BJ (cell line): ENCODE measurements at places on chromosomes 1 and 21. TPM values are rescaled to one million over a fixed set of nuclear protein-coding genes. Genes with fewer than 3 reads are reported as not detected.

GRCh38 chr1:109864930-109865612, 45.6 kb upstream of the CSF1 start:
- DNase-seq, result peak; percentile 34

GRCh38 chr1:12407050-12407961, 177.5 kb downstream of the VPS13D start:
- DNase-seq, result peak; percentile 77

DNA sequence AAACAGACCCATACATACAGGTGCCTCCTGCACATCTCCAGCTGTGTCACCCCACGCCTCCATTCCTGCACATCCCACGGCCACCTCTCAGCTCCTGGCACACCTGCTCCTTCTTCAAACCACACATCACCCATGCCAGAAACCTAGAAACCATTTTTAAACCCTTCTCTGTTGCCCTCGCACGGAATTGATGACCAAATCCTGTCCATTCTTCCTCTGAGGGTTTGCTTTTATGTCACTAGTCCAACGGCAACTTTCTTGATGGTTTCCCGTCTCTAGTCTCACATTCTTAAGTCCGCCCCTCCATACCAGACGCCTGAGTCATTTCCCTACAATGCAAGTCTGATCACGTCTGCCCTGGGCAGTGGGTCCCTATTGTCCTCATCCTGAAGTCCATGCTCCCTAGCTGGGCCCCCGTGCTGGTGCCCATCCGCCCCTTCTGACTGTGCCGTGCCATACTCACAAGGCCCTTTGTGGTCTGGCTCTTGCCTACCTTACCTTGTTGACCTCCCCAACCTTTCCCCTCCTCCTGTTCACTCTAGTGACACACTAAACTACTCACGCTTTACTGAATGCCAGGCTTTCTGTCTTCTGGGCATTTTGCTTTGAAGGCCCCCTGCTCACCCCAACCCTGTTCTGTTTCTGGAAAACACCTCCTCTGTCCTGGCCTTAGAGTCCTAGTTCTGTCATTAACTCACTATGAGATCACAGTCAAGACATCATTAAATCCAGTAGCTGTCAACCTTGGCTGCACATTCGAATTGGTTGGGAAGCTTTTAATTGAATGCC, 17.6 kb downstream of the SLC2A1 start:
- peak; percentile 94 for DNase-seq

- no peak for DNase-seq
These were observed 122.9 kb downstream of the ROR1 start for GRCh38 chr1:63896755-63897154.

DNA sequence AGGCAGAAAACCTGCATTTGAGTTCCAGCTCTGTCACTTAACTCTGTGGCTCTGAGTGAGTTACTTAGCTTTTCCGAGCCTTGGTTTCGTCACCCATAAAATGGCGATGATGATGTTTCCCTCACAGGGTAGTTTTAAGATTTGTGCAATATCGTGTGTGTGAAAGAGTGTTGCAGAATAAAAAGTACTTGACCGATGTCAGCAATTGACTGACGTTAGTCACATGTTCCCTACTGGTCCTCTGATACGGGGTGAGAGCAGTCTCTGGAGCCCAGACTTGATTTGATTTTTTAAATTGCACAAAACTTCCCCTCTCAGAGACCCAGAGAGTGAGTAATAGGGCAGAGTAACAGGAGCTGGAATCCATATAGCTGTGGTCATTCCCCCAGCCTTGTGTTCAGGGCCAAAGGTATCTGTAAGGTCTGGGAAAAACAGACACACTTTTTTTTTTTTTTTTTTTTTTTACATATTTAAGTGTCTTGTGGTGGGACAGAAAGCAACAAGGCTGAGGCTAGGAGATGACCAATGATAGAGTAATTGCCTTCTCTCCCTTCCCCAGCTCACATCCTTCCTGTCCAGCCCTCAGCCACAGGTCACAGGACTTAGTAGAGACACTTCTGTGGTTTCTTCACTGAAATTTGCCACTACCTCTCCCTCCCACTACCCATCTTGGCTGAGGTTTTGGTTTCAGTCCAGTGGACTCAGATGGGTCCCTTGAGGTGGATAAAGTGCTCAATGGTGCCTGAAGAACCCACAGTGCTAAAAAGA, 2.0 kb downstream of the FCER1G start:
- DNase-seq, result peak; percentile 46

GRCh38 chr1:64059556-64059955, 143.9 kb upstream of the UBE2U start:
- no peak for DNase-seq

HTR6 gene
- polyA plus RNA-seq, result not detected in 2 replicates

PPIAL4G gene
- not detected in 2 replicates for polyA plus RNA-seq

TRAF3IP3 gene
- not detected in 2 replicates for polyA plus RNA-seq

IVL gene
- polyA plus RNA-seq, result 0.05 TPM in 1 of 2 replicates, not detected in the other
